ENCODE measurements at places on chromosomes 6 and 20. TPM values are rescaled to one million over a fixed set of nuclear protein-coding genes. Genes with fewer than 3 reads are reported as not detected.
A peak's percentile ranks its signal among the peaks of the same experiment; 100 is the strongest.

DNA sequence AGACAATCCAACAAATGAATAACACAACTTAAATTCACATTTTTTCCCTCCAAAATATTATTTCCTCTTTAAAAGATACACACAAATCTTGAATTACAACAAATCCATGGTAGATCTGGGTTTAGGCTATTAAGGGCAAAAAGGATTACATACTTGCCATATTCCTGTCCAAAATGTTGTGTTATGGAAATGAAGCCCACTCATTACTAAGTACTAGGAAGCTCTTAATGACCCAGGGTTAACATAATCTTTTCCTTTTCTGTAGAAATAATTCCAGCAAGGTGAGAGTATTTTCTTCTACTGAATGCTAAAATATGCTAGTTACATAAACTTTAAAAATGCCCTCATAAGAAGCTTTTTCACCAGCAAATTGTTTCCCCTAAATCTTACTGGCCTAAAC is 1.6 kb downstream of the SHPRH start:
- no peaks in the 10 kb centered on the region for H3K27me3 ChIP-seq
- H3K4me3 ChIP-seq = peak overlapping the region; percentile 90
- peaks cover 17% of the 10 kb centered on the region for H3K4me1 ChIP-seq
- no peak for DNase-seq
- H3K36me3 ChIP-seq = no peaks in the 10 kb centered on the region

The CTCFL gene
- total RNA-seq = not detected

GRCh38 chr20:34581341-34582184 is 23.0 kb downstream of the MAP1LC3A start:
- DNase-seq = no peak
- H3K27ac ChIP-seq = peak overlapping the region; percentile 69
- no peak overlapping the region for H3K4me3 ChIP-seq
- H3K36me3 ChIP-seq = peaks cover under 1% of the 10 kb centered on the region
- no peaks in the 10 kb centered on the region for H3K27me3 ChIP-seq
- H3K4me1 ChIP-seq = peaks cover 39% of the 10 kb centered on the region

GRCh38 chr6:101400326-101401135 is 7.0 kb downstream of the GRIK2 start:
- H3K4me1 ChIP-seq = no peaks in the 10 kb centered on the region
- H3K27me3 ChIP-seq = peaks cover 45% of the 10 kb centered on the region
- peaks cover 12% of the 10 kb centered on the region for H3K36me3 ChIP-seq

The BTN1A1 gene
- not detected for total RNA-seq

GRCh38 chr6:25579902-25580495 is 72.0 kb upstream of the SCGN start:
- no peaks in the 10 kb centered on the region for H3K27me3 ChIP-seq
- H3K4me1 ChIP-seq = no peaks in the 10 kb centered on the region
- H3K4me3 ChIP-seq = no peak overlapping the region
- DNase-seq = no peak

- no peak overlapping the region for H3K4me3 ChIP-seq
- DNase-seq = no peak
- no peak overlapping the region for H3K27ac ChIP-seq
- H3K4me1 ChIP-seq = no peaks in the 10 kb centered on the region
These were observed 430.3 kb upstream of the SOX4 start for GRCh38 chr6:21163110-21163837.

The FAM135A gene
- 26.2 TPM for total RNA-seq

- H3K27me3 ChIP-seq = no peaks in the 10 kb centered on the region
- H3K4me1 ChIP-seq = peaks cover 13% of the 10 kb centered on the region
- H3K36me3 ChIP-seq = no peaks in the 10 kb centered on the region
- H3K4me3 ChIP-seq = no peak overlapping the region
These were observed 267.9 kb downstream of the ADGRG6 start for GRCh38 chr6:142569676-142570075.

- H3K4me1 ChIP-seq = no peaks in the 10 kb centered on the region
- no peaks in the 10 kb centered on the region for H3K36me3 ChIP-seq
- H3K27me3 ChIP-seq = no peaks in the 10 kb centered on the region
- no peak overlapping the region for H3K27ac ChIP-seq
These were observed 465.0 kb upstream of the GJE1 start for GRCh38 chr6:141667580-141668309.

The NKAIN2 gene
- total RNA-seq = 8.1 TPM

GRCh38 chr6:50278663-50279062 is 228.9 kb upstream of the DEFB112 start:
- H3K4me3 ChIP-seq = no peak overlapping the region
- no peaks in the 10 kb centered on the region for H3K36me3 ChIP-seq
- H3K27ac ChIP-seq = no peak overlapping the region
- no peaks in the 10 kb centered on the region for H3K27me3 ChIP-seq

DNA sequence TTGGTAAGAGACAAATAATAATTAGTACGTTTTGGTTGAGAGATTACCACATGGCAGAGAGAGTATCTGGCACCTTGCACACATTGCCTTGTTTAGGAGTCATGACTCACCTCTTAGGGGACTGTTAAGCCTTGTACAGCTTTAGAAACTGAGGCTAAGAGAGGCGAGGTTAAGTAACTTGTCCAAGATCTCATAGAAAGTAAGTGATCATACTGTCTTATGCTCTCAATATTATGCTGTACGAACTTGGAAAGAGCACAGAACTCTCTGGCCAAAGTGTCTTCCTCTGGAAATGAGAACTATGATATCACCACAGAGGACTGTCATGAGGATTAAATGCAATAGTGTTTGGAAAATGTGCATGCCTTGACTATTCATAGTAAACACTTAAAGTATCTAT is 249.0 kb downstream of the UTRN start:
- no peak for DNase-seq
- no peaks in the 10 kb centered on the region for H3K4me1 ChIP-seq
- no peak overlapping the region for H3K27ac ChIP-seq
- no peaks in the 10 kb centered on the region for H3K27me3 ChIP-seq
- no peaks in the 10 kb centered on the region for H3K36me3 ChIP-seq
- H3K4me3 ChIP-seq = no peak overlapping the region

- no peaks in the 10 kb centered on the region for H3K27me3 ChIP-seq
- no peak overlapping the region for H3K27ac ChIP-seq
- DNase-seq = no peak
- no peaks in the 10 kb centered on the region for H3K4me1 ChIP-seq
These were observed 86.0 kb upstream of the IYD start for GRCh38 chr6:150282806-150283205.

The NRSN1 gene
- total RNA-seq = not detected

- no peaks in the 10 kb centered on the region for H3K27me3 ChIP-seq
- no peaks in the 10 kb centered on the region for H3K4me1 ChIP-seq
- H3K27ac ChIP-seq = no peak overlapping the region
- H3K4me3 ChIP-seq = no peak overlapping the region
These were observed 59.4 kb downstream of the TMEM242 start for GRCh38 chr6:157263881-157264397.

The AK9 gene
- 10.4 TPM for total RNA-seq

- no peak overlapping the region for H3K4me3 ChIP-seq
- H3K4me1 ChIP-seq = no peaks in the 10 kb centered on the region
- H3K36me3 ChIP-seq = no peaks in the 10 kb centered on the region
- no peak for DNase-seq
- H3K27me3 ChIP-seq = no peaks in the 10 kb centered on the region
These were observed 541.8 kb upstream of the NRSN1 start for GRCh38 chr6:23584134-23584763.

DNA sequence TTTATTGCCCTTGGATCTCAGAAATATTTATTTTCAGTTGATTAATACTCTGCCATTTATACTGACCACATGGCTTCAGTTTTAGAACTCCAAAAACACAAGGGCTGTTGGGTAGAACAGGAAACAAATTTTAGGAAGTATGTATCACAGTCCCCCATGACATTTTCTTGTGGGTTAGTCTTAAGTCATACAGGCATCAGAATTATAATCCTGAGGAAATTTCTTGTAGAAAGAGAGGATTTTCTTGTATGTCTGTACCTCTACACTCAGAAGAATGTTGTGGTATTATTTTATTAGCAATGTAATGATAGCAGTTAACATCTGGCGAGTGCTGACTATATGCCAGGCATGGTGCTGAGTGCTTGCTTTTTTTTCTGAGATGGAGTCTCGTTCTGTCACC is 302.9 kb downstream of the CLIC5 start:
- H3K4me1 ChIP-seq = peaks cover 7% of the 10 kb centered on the region
- H3K27me3 ChIP-seq = no peaks in the 10 kb centered on the region
- DNase-seq = no peak
- H3K36me3 ChIP-seq = no peaks in the 10 kb centered on the region

GRCh38 chr6:127198549-127198948 is 68.1 kb upstream of the RNF146 start:
- H3K27ac ChIP-seq = no peak overlapping the region
- H3K4me3 ChIP-seq = no peak overlapping the region
- H3K36me3 ChIP-seq = no peaks in the 10 kb centered on the region

- DNase-seq = no peak
- no peaks in the 10 kb centered on the region for H3K27me3 ChIP-seq
- H3K36me3 ChIP-seq = no peaks in the 10 kb centered on the region
- no peaks in the 10 kb centered on the region for H3K4me1 ChIP-seq
- H3K27ac ChIP-seq = no peak overlapping the region
- no peak overlapping the region for H3K4me3 ChIP-seq
These were observed 21.0 kb downstream of the PFDN4 start for GRCh38 chr20:54228841-54229240.

The OR2H2 gene
- not detected for total RNA-seq

DNA sequence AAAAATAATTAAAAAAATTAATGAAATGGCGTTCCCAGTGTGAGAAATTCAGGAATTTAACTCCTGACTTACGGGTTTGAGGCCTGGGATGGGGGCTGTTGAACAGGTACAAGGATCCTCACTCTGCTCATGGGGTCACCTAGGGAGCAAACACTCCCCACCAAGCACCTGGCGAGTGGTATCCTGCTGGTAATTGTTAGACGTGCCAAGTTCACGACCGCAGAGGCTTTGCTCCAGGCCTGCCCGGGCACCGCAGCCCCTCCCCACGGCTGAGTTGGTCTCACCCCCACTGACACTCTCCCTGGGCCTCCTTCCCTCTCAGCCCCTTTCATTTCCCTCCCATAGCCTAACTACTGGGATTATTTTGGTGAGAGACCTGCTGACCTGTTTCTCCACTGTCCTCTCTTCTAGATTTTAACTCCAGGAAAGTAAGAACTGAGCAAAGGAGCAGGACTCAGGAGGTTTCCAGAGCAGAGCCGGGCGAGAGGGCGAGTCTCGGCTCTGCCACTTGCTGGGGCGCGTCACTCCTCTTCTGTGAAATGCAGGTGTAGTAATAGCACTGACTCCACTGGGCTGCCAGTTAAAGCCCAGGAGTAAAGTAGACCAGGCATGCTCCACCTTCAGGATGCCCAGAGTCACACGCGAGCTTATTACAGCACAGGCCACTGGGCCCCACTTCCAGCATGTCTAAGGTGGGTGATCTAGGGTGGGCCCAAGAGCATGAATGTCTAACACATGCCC is 22.8 kb downstream of the BMP7 start:
- no peaks in the 10 kb centered on the region for H3K36me3 ChIP-seq
- DNase-seq = no peak
- no peaks in the 10 kb centered on the region for H3K4me1 ChIP-seq
- no peak overlapping the region for H3K4me3 ChIP-seq
- no peaks in the 10 kb centered on the region for H3K27me3 ChIP-seq

DNA sequence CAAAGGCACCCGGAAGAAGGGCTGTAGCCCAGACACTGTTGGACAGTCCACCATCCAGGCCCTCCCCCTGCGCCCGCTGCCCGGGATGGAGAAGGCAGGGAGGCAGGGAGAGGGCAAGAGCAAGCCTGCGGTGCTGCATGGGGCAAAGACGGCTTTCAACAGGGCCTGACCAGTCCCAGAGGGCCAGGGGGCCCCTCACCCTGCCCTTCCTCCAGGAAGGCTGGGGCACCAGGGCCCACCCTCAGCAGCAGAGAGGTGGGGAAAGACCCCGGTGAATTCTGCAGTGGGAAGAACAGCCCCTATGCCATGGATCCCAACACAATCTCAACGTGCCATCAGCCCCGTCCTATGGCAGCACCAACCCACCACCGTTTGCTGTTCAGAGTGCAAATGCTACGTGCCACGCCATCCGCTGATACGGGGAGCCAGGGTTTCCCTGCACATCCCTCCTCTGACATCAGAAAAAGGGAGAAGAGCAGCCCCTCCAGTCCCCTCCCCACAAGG is 41.1 kb downstream of the RRBP1 start:
- H3K4me3 ChIP-seq = no peak overlapping the region
- peaks cover 15% of the 10 kb centered on the region for H3K4me1 ChIP-seq
- H3K27ac ChIP-seq = no peak overlapping the region
- no peaks in the 10 kb centered on the region for H3K36me3 ChIP-seq
- DNase-seq = no peak

The SLC22A1 gene
- 5.5 TPM for total RNA-seq

The PLCB4 gene
- total RNA-seq = 43.3 TPM

The TXLNB gene
- total RNA-seq = 0.63 TPM

- H3K4me3 ChIP-seq = no peak overlapping the region
- no peak overlapping the region for H3K27ac ChIP-seq
- no peaks in the 10 kb centered on the region for H3K36me3 ChIP-seq
- no peaks in the 10 kb centered on the region for H3K4me1 ChIP-seq
These were observed 15.0 kb downstream of the TRAPPC3L start for GRCh38 chr6:116530436-116530835.

The CD109 gene
- total RNA-seq = 12.1 TPM

DNA sequence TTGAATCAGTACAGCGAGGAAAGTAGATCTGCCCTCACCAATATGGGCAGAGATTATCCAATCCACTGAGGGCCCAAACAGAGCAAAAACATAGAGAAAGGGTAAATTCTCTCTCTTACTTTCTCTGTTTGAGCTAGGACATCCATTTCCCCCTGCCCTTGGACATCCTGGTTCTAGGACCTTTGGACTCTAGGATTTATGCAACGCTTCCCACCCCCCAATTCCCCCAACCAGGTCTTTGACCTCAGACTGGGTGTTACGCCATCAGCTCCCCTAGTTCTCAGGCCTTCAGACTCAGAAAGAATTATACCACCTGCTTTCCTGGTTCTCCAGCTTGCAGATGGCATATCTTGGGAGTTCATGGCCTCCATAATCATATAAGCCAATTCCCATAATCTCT is 10.2 kb upstream of the B3GAT2 start:
- DNase-seq = no peak
- H3K4me3 ChIP-seq = no peak overlapping the region
- H3K27ac ChIP-seq = no peak overlapping the region
- no peaks in the 10 kb centered on the region for H3K36me3 ChIP-seq
- H3K27me3 ChIP-seq = no peaks in the 10 kb centered on the region

GRCh38 chr20:4519534-4519933 is 202.2 kb upstream of the PRND start:
- H3K27ac ChIP-seq = no peak overlapping the region
- no peak overlapping the region for H3K4me3 ChIP-seq
- DNase-seq = no peak
- no peaks in the 10 kb centered on the region for H3K4me1 ChIP-seq
- no peaks in the 10 kb centered on the region for H3K27me3 ChIP-seq
- no peaks in the 10 kb centered on the region for H3K36me3 ChIP-seq

DNA sequence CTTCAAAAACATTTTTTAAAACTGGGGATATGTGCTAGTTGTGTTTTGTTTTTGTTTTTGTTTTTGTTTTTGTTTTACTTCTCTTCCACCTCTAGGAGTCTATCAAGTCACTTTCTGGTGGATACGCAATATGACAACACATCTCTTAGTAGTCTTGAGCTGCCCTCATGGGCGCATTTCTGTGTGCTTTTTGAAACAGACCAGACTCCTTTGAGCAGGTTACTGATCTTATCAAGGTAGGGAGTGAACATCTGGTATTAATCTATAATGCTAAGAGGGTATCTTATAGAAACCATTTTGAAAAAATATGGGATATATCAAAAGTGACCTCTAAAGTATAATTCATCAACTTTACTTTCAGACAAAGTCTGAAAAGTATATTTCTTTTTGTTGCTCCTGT is 56.2 kb downstream of the PKIB start:
- no peak overlapping the region for H3K27ac ChIP-seq
- H3K4me3 ChIP-seq = no peak overlapping the region
- DNase-seq = no peak
- H3K27me3 ChIP-seq = no peaks in the 10 kb centered on the region
- no peaks in the 10 kb centered on the region for H3K4me1 ChIP-seq

Measured in tibial nerve (tissue), 4 donors.